ENCODE measurements at places on chromosomes 16 and 17.

DNA sequence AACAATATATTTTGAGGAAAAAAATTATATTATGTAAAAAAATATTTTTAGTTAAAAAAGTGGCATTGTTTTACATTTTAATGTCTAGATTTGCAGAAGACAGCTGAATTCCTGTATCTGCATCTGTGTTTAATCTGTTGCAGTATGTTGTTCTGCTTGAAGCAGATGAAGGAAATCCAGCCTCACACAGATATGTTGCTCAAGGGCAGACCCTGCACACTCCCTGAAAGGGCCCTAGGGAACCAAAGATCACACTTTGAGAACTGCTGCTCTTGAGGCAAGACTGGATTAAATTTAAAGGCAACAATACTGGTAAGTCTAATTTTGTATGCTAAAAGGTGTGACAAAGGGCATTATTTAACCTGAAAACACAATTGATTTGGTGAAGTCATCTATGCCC lies 16.4 kb upstream of the SLC6A4 start:
- DNase-seq: no peak

- DNase-seq: no peak
Observed at GRCh38 chr17:77311371-77311981, 170.7 kb downstream of the SEC14L1 start.

DNA sequence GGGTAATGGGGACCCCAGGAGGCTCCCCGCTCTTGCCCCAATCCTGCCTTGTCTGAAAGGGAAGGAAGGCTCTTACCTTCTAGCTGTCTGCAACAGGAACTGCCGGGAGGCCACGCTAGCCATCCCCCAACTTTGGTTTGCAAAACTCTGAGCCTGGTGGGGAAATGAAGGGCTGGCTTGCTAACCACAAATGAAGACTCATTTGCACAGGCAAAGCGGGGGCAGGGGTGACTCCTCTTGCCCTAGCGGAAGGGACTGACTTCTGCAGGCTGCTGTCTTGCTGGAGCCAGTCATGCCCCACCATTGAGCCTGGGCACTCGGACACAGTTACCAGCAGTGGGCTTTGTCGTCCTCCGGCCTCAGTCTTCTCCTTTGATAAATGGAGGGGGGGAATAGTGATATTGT lies 52.6 kb downstream of the PLCG2 start:
- DNase-seq: peak; percentile 17

DNA sequence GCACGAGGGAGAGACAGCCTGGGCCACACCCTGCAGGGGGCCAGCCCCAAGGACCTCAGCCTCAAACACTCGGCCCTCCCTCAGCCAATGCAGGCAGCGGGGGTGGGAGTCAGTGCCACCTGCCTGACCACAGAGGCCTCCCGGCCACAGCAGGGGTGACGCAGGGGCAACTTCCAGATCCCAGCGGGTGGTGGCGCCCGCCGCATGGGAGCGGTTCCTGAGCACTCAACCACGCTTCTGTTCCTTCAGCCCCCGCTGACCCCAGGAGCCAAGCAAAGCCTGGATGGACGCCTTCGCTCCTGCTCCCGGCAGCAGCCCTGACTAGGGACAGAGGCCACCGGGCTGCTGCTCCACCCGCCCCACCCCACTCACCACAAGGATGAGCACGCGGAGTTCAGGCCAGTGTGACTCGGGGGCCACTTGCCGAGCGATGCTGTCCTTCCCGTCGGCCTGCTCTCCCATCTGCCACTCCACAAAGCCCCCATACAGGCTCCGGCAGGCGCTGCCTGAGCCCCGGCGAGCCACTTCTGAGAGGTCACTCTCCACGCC lies 5.0 kb upstream of the CYBA start:
- DNase-seq: no peak

- DNase-seq: no peak
Observed at GRCh38 chr17:72534265-72534664, 413.4 kb downstream of the SOX9 start.

- peak; percentile 92 for DNase-seq
Observed at GRCh38 chr17:20226814-20227482, 217.8 kb downstream of the SPECC1 start.

Measured in umbilical cord (tissue), 2 donors.